ENCODE measurements at places on chromosomes 3 and 15. TPM values are rescaled to one million over a fixed set of nuclear protein-coding genes. Genes with fewer than 3 reads are reported as not detected.
A peak's percentile ranks its signal among the peaks of the same experiment; 100 is the strongest.

Gene PRRT3
- 0.47 TPM for total RNA-seq

Gene NME9
- total RNA-seq = not detected

Gene LMAN1L
- 8.1 TPM for total RNA-seq

Gene ALG1L2
- total RNA-seq = not detected

Gene GPX1
- 115 TPM for total RNA-seq

- DNase-seq = no peak
Observed at GRCh38 chr15:23616536-23616935, 31.1 kb downstream of the MAGEL2 start.

DNA sequence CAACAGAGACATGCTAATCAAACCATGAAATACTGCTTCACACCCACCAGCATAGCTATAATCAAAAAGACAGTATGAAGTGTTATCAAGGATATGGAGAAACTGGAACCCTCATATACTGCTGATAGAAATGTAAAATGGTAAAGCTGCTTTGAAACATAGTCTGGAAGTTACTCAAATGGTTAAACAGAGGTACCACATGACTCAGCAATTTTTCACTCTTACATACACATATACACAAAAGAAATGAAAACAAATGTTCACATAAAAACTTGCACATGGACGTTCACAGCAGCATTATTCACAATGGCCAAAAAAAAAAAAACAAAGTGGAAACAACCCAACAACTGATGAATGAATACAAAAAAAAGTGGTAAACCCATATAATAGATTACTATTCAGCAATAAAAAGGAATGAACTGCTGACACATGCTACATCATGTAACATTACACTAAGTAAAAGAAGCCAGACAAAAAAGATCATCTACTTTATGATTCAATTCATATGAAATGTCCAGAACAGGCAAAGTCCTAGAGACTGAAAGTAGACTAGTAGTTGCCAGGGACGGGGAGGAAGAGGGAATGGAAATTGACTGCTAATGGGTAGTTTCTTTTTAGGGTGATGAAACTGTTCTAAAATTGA, 23.2 kb downstream of the ZNF148 start:
- DNase-seq = no peak

DNA sequence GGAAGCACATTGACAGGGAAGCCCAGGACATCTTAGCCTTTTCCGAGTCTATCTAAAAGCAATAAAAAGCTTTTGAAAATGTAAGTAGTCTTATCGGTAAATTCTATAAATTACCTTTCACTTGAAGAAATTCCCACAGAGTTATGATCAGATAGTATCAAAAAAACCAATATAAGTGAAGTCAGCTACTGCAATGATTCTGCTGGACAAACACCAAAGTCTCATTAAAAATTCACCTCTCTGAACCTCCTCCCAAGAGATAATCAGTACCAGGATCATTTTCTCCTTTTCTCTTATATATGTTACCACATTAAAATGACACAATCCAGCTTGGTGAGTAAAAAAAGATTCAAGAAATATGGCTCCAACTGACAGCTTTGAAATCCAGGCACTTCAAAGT, 69.2 kb downstream of the FRMD5 start:
- no peak for DNase-seq

DNA sequence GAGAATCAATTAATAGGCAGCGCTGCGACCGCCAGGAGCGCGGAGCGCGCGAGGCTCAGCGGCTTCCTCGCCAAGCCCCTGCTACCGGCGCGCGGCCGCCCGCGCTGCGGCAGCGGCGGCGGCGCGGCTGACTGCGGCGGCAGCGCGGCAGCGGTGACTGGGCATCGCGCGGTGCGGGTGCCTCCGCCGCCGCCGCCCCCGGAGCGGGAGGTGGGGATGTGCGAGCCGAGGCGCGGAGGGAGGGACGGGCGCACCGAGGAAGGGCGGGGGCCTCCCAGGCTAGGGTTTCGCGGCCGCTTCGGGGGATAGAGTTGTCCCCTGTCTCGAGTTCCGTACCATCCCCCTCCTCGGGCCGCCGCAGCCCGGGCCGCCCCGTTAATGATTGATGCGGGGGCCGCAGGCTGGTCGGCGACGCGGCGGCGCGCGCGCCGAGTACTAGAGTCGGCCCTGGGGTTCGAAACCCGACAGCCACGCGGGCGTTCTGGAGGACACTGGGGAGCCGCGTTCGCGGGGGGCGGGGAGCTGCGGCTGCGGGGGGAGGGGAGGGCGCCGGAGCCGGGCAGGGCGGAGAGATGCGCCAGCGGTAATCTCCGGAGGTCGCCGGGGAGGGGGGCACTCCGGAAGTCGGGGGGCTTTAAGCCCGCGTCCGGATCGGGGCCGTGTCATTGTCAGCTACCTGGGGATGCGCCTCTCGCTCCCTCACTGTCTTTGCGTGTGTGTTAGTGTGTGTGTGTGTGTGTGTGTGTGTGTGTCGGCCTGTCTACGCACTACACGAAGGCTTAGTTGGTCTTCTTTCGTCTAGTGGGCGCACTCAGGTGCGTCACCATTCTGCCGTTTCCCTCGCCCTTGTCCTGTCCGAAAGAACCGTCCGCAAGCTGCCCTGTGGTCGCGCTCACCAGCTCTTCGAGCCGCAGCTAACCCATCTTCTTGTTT, at the start of gene PAQR9:
Gene PAQR9 (minus strand): TSS at position 159 of the 933 bp plus-strand sequence. CDS start 338 bp downstream, outside the sequence.
- DNase-seq = peak; percentile 27

- DNase-seq = no peak
Observed at GRCh38 chr3:101542957-101543356, 18.7 kb upstream of the TRMT10C start.

DNA sequence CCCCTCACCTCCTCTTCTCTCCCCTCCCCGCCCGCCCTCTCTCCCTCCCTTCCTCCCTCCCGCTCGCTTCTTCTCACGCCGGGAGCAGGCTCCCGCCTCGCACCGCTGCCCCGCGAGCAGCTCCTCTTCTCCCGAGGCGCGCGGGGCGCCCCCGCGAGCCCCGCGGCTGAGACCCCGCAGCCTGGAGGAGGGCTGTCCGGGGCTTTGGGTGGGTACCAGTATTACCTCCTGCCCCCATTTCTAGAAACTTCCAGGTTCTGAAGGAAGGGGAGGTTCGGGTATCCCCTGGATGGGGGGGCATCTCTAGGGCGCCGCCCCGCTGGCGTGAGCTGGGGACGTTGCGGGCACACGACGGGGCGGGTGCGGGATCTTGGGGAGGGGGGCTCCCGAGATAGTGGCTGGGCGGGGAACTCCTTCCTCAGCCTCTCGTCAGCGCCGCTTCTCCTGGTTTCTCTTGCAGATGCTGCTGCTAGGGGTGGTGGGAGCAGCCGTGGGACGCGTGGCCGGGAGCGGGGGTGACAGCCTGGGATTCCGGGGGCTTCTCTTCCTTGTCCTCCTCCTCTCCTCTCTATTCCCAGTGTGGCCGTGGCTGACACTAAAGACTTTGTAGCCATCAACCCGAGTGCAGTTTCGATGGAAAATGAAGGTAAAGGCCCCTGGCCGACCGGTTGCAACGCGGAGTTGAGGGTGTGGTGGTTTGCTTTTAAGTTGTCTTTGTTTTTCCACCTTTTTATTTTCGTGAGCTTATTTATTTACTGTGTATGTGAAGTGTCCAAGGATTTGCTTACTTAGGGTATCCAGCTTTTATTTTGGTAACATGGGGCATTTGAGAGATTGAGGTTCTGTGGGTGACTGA, 474 bp downstream of the ATP2C1 start:
- peak; percentile 34 for DNase-seq

- no peak for DNase-seq
Observed at GRCh38 chr3:197539651-197540051, 16.1 kb downstream of the BDH1 start.

- no peak for DNase-seq
Observed at GRCh38 chr15:70584838-70585706, 178.3 kb downstream of the UACA start.

DNA sequence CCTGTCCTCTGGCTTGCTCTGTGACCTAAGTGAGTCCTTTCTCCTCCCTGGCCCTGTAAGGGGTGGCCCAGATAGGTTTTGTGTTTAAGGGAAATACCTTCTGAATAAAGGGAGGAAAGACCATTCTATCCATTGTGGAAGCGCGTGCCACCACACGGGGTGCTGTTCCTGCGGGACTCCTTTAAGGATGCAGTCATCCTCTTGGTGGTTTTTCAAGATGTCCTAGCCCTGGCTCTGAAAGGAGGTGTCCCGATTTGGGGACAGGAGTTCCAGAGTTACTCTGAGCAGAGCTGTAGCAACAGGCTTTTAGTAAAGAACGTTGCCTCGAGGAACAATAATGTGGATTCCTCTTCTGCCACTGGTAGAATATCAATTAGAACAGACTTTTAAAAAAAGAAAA, 9.6 kb downstream of the SLC6A6 start:
- no peak for DNase-seq

DNA sequence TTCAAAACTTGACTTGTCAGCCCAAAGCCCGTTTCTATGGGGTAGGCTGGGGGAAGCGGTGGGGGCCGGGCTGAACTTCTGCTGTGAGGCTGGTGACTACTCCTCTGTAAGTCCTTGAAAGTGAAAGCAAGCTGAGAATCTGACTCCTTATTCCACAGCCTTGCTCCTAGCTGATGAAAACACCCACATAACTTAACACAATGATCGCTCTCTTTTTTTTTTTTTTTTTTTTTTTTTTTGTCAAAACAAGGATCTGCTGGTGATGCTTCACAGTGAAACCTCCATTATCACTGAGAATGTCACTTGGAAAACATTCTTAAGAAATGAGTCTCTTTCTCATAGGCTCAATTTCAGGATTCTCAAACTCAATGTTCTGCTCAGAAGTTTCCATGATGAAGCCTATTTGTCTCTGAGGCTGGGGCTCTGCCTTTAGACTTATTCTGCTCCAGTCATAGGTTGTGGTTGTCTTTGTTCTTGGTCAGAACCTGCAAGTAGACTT, 31.4 kb upstream of the TKT start:
- DNase-seq = no peak

- DNase-seq = no peak
Observed at GRCh38 chr15:89492934-89493631, 3.3 kb downstream of the RHCG start.
